Stimulated activated CD4-positive, alpha-beta T cell treated with anti-CD3 and anti-CD28 coated beads, TNF-alpha, amount 100 ng/mL, for 1 hour (primary cell): ENCODE measurements at places on chromosomes 16 and 17.

DNA sequence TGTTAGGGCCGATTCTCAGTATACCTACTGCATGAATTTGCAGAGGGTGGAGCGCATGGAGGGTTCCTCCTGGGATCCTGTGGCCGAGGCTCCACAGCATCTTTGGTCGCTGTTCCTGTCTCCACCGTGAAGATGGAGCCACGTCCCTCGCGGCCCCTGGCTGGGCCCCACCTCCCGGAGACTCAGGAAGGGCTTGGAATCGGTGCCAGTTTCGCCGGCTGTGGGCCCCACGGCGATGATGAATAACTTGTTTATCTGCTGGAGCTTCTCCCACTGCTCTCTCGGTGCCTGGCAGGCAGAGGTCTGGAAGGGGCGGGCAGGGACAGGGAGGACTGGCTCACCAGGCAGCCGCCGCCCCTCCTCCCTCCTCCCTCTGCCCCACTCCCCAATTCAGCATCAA, 8.1 kb downstream of the SLC5A11 start:
- DNase-seq, result no peak

DNA sequence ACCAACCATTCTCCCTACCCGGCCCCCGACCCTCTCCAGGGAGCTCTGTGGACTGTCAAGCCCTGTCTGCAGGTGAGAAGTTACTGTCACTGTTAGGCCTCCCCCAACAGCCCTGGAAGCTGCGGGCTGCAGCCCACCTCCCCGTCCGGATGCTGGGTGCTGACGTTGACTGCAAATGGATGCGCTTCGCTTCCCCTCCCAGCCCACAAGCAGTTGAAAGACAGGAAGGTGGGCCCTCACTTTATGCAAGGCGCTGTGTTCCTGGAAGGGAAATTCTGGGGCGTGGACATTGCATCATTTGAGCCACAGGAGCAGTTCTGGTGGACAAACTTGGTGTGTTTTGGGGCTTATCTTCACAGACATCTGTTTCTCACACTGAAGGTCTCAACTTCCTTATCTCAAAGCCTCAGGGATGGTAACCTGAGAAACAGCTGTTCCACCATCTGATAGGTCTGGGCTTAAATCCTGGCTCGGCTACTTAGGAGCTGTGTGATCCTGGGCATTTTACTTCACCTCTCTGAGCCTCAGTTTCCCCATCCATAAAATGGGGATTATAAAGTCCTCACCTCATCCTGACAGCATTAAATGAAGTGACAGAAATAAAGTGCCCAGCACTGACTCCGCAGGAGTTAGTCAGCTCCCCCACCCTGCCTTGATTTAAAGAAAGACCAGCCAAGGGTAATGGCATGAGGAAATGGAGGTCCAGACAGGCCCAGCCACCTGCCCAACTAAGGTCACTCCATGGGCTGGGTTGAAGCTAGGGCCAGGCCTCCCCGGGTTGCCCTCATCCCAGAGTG, 4.6 kb upstream of the DRC7 start:
- no peak for DNase-seq

GRCh38 chr16:81616321-81617020, 162.6 kb upstream of the PLCG2 start:
- peak; percentile 29 for DNase-seq

DNA sequence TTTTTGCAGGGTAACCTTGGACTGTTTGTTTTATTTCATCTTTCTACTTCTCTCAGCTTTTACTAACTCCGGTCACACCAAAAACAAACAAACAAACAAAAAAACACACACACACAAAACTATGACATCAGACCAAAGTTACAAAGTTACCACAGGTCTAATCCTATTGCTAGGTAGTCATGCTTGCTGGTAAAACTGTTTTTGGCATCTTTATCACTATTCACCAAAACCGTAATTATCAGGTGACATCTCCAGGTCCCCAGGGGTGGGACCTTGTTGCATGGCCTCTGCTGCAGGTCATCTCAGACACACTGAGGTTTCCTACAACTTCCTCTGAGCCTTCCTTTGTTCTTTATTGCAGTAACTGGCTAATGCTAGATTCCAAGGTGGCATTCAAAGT, 162.3 kb downstream of the ABCA8 start:
- DNase-seq, result no peak

DNA sequence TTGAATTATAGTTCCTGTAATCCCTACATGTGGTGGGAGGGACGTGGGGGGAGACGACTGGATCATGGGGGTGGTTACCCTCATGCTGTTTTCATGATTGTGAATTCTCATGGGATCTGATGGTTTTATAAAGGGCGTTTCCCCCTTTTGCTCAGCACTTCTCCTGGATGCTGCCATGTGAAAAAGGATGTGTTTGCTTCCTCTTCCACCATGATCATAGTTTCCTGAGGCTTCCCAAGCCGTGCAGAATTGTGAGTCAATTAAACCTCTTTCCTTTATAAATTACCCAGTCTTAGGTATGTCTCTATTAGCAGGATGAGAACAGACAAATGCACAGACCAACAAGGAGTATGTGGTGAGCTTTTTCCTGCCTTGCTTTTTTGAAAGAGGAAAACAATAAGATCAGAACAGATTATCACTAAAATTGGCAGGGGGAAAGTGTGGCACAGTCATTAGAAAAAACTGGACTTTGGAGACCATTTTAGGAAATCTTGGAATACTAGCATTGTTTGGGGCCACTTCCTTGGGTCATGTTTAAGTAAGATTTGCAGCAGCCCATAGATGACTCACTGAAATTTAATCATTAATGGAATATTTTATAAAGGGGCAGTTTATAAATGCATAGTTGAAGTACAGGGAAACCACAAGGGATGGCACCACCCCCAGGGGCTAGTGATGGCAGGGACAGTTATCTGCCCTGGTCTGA, 352.8 kb downstream of the CDH13 start:
- no peak for DNase-seq

GRCh38 chr16:72723781-72724180, 324.1 kb downstream of the ZFHX3 start:
- no peak for DNase-seq

DNA sequence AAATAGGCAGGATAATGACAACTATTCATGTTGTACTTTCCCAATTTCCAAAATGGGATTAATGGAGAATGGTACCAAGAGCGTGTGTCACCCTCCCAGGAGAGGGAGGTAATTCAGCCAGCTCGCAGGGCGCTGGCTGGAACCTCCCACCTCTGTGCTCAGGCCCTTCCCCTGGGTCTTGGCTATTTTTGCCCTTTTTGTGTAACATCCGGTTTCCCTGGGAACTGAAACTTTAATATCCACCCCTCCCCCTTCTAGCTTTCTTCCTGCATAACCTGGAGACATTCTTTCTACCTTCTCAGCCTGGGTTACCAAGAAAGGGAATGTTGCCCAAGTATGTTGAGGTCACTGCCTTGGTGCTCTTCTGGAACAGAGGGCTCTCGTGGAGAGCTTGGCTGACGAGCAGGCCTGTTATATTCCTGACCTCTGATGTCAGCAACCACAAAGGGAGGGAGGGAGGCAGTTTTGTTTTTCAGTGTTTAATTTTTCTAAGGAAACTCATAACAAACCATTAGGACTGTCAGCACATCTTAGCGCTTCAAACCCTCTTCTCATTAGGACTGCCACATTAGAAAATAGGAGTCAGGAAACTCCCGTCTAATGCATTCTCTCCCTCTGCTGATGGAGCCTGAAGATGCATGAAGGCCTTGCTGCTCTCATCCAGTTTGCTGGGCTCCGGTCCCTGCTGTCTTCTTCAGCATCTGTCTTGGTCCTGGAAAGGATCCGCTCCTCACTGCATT, 25.6 kb downstream of the ITGB3 start:
- no peak for DNase-seq

GRCh38 chr17:8997994-8998628, 23.2 kb upstream of the NTN1 start:
- DNase-seq, result peak; percentile 75

- no peak for DNase-seq
Measured at GRCh38 chr17:7403043-7403726, 712 bp downstream of the TMEM256 start.

- peak; percentile 50 for DNase-seq
Measured at GRCh38 chr17:48816774-48817590, at the start of gene TTLL6. Gene TTLL6 (minus strand): TSS chr17:48817229. CDS start chr17:48817072, 157 bp downstream.

GRCh38 chr16:23566724-23567123, 9.2 kb downstream of the UBFD1 start:
- DNase-seq, result no peak
